ENCODE measurements at places on chromosomes 11 and 22.

DNA sequence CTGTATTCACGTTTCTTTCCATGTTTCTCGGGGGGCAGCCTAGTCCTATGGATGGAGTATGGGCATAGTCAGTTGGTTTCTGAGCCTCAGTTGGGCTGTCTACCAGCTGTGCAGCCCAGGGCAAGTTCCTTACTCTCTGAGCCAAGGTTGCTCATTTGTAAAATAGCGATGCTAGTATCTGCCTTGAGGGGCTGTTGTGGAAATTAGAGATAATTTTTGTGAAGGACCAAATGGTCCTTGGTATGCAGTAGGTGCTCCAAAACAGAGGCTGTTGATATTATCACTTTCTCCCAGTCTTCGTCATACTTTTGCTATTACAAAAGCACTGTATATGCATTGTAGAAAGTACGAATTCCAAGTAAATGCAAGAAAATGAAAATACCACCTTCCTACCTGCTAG is 82.7 kb upstream of the MYOD1 start:
- no peak for DNase-seq

- no peak for DNase-seq
These were observed 178.0 kb downstream of the HIPK3 start for GRCh38 chr11:33435216-33435615.

GRCh38 chr11:122248939-122249338 is 132.9 kb upstream of the BLID start:
- no peak for DNase-seq

GRCh38 chr11:18321578-18321968 is 367 bp downstream of the HPS5 start:
- no peak for DNase-seq

DNA sequence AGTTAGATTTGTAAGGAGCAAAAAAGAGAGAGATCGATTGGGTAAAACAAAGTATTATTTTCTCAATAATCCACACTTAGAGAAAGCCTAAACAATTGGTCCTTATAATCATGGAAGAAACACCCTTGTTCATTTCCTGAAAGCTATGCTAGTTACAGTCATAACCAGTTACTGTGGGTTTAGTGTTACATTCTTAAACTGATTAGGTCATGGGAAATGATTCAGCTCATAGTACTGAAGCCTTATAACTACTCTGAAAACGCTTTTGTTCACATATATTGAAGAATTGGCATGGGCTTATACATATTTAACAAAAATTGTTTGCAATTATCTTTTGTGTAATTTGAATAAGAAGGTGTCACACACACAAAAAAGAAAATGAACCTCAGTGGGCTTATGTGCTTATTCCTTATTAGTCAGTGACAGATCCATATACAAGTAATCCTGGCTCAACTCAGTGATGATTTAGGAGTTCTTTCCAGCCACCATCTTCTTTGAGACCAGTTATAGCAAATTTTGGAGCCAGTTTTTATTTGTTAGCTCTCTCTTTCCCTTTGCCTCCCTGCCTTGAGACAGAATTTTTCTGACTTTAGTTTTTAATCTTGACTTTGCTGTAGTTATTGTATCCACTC is 198.5 kb upstream of the CTSC start:
- DNase-seq, result no peak

Measured in NCI-H82 (cell line).